ENCODE measurements at places on chromosomes 16 and 17.
A peak's percentile ranks its signal among the peaks of the same experiment; 100 is the strongest.

GRCh38 chr17:77287432-77288068, 146.8 kb downstream of the SEC14L1 start:
- H3K4me1 ChIP-seq = peaks cover 34% of the 10 kb centered on the region
- no peaks in the 10 kb centered on the region for H3K27me3 ChIP-seq
- peak overlapping the region; percentile 64 for H3K27ac ChIP-seq
- H3K36me3 ChIP-seq = no peaks in the 10 kb centered on the region

- no peaks in the 10 kb centered on the region for H3K4me1 ChIP-seq
- no peaks in the 10 kb centered on the region for H3K36me3 ChIP-seq
- H3K4me3 ChIP-seq = no peak overlapping the region
- no peaks in the 10 kb centered on the region for H3K27me3 ChIP-seq
Observed at GRCh38 chr17:73617501-73617900, 26.7 kb downstream of the SDK2 start.

DNA sequence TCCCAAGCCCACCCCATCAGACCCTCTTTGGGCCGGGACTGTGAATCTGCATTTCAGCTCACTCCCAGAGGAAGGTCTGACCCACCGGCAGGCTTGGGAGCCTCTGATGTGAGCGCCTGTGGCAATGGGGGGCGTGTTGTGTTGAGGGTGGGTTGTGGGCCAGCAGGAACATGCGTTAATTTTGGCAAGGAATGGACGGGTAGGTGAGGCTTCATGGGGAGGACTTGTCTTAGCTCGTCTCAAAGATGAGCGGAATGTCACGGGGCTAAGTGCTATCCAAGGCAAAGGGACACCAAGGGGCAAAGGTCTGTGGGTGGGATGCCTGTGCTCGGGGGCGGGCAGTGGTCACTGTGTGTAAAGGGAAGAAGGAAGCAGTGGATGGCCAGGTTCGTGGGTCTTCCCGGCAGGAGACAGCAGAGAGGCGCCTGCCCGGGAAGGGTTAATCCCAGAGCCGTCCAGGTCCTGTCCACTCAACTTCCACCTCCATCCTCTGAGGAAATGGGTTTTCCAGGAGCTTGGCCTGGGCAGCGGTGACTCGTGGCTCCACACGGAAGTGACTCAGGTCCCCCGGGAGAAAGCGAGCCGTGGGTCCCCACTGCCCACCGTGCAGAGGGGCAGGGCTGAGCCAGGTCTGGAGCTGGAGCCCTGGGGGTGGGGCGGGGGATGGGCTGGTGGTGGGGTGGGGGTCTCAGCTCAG, 17.4 kb downstream of the ADGRG1 start:
- no peaks in the 10 kb centered on the region for H3K27me3 ChIP-seq
- H3K4me1 ChIP-seq = peaks cover 49% of the 10 kb centered on the region
- peak overlapping the region; percentile 86 for H3K27ac ChIP-seq

GRCh38 chr17:45021607-45022287, 29.7 kb downstream of the DCAKD start:
- H3K4me3 ChIP-seq = no peak overlapping the region
- H3K27ac ChIP-seq = no peak overlapping the region
- peaks cover 16% of the 10 kb centered on the region for H3K36me3 ChIP-seq
